ENCODE measurements at places on chromosomes 6 and 20.

- DNase-seq = no peak
These were observed 635 bp upstream of the ELOVL2 start for GRCh38 chr6:11044712-11045167.

DNA sequence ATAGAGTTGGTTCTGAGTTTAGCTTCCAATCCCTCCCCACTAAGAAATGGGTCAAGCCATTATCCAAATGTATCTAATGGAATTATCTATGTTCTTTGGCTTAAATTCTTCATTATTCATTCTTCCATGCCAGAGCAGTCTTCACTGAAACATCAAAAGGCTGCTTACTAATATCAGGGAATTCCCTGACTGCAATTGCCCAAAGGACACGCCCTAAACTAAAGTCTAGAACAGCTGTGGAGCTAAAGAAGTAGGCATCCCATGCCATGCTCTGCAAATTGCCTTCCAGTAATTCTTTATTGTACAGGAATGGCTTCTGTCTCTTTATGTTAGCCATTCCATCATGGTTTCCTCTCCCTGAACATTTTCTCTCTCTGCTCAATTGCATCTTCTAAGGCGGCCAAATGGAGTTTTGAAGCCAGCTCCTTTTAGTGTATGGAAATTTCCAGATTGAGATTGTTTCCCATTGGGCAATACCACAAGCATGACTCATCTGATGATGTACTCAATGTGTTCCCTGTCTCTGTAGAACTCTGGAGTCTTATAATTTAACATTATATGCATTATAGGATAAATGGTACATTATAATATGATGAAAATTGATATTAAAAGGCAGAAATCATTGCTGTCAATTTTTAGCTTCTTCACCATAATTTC, 28.8 kb upstream of the TSHZ2 start:
- DNase-seq = no peak

- DNase-seq = no peak
These were observed 538.1 kb upstream of the MAN1A1 start for GRCh38 chr6:119887666-119888065.

DNA sequence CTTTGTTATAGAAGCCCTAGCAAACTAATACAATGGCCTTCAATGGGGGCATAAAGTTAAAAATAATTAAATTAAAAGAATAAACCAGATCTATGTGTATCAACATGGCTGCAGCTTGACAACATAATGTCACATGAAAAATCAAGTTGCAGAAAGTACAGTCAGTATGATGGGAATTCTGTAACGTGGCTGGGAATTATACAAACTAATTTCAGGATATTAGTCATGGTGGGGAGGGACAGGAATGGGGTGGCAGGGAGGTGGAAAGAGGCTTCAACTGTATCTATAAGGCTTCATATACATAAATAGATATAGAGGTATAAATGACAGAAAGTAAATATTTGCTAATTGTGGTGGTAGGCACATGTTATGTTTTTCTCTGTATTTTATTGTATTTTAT, 107.1 kb downstream of the UNC5CL start:
- no peak for DNase-seq

- no peak for DNase-seq
These were observed 10.1 kb upstream of the SCUBE3 start for GRCh38 chr6:35203680-35204079.

DNA sequence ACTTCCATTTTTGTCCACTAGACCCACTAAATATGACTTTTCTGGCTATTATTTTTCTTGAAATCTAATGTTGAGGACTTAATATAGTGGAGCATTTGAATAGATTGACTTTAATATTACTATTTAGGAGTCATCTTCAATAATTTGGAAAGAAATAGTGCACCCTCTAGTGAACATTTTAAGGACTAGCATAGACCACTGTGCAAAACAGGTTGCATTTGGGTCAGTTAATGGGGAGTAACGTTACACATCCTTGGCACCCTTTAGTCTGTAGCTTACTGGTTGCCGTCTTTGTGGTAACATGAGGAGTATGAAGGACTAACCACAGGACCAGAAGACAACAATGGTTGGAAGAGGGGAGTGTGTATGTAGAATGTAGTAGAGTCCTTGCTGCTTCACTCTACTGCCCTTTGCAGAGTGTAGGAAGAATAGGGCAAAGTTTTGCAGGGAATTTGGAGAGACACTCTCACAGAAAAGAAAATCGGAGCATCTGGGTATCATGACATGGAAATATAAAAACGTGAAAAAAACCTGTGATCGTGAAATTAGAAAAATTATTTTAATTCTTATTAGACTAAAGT, 25.2 kb downstream of the RFPL4B start:
- no peak for DNase-seq

GRCh38 chr6:157452096-157452495, 71.1 kb downstream of the ZDHHC14 start:
- DNase-seq = no peak

DNA sequence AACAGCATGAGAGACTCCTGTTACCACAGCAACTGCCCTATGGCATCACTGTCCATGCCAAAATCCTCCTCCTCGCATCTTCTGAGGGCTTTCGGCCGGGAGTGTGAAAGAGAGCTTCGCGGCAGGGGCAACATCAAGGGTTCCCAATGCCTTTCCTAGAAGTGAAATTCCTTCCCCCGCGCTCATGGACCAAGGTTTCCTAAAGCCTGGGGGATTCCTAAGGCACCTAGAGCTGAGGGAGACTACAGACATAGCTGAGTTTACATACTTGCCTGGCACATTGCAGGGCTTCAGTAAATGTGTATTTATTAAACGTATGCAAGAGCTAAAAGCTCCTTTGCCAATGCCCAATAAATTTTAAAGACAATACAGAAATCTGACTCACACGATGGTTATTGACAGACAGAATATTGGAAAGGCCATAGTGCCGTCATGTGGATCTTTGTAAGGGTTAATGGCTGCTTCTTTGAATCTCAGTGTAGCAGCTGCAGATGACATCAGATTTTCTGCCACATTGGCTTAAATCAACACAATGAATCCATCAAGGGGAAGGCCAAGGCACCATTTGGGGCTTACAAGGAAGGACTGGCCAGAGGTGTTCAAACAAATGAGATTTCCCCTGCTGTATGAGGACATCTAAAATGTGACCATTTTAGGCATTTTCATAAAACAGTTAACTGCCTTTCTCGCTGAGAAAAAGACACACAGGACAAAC, 281.2 kb upstream of the JARID2 start:
- DNase-seq = no peak

- DNase-seq = no peak
These were observed 95.0 kb upstream of the SIRPA start for GRCh38 chr20:1800180-1800579.

GRCh38 chr20:31644701-31645100, 7.0 kb downstream of the COX4I2 start:
- no peak for DNase-seq

- DNase-seq = no peak
These were observed 26.2 kb upstream of the GATA5 start for GRCh38 chr20:62501801-62502495.

DNA sequence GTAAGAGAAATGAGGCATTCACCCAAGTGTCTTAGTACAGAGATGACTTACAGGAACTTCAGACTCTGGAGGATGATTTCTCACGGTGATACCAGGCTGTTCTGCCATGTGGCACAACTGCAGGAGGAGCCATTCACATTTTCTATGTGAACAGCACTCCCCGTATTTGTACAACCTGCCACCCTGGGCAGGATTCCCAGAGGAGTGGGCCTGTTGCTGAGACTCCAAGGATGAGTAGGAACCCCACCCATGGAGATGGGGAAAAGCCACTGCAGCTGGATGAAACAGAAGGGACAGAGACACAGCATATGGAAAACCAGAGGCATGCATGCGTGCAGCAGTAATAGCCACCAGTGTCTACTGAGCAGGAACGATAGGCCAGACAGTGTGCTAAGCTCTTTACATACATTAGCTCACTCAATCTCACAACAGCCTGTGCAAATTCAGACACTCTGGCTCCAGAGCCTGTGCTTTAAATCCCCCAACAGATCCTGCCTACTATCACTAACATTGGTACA, 48.0 kb upstream of the PTPRT start:
- no peak for DNase-seq

- no peak for DNase-seq
These were observed 15.8 kb upstream of the DEK start for GRCh38 chr6:18280084-18280483.

- DNase-seq = no peak
These were observed 156.6 kb upstream of the AFDN start for GRCh38 chr6:167669870-167670802.

GRCh38 chr6:129340983-129341382, 369.0 kb downstream of the ARHGAP18 start:
- DNase-seq = no peak

DNA sequence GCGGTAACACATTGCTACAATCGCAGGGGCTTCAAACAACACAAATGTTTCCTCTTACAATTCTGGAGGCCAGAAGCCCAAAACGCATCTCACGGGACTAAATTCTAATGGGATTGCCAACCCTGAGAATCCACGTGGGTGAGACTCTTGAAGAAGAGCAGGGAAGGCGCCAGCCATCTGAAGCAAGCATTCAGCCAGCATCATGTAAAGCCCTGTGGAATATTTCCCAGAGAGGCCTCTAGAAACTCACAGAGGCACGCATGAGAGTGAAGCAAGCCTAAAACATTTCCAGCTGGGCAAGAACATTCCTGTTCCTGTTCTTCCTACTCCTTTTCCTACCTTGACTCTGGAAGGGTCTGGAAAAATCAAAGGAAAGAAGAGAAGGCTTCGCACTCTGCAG, 19.6 kb upstream of the FNDC1 start:
- no peak for DNase-seq
